ENCODE measurements at places on chromosomes 2 and 18. TPM values are rescaled to one million over a fixed set of nuclear protein-coding genes. Genes with fewer than 3 reads are reported as not detected.

Gene MFSD2B
- total RNA-seq, result 0.36 TPM

Gene ERICH2
- total RNA-seq, result not detected

Gene ADAM23
- 18.5 TPM for total RNA-seq

Gene PLGLB1
- 1.1 TPM for total RNA-seq

Gene CD302
- total RNA-seq, result 5.0 TPM

Gene GPR17
- 0.15 TPM for total RNA-seq

Gene ARPC2
- total RNA-seq, result 312 TPM

Gene TRPM8
- total RNA-seq, result under 0.01 TPM

Gene CHRND
- total RNA-seq, result not detected

Gene RBM44
- total RNA-seq, result 0.36 TPM

Gene FKBP7
- total RNA-seq, result 30.3 TPM

Gene RNF144A
- total RNA-seq, result 61.6 TPM

Gene KCNG3
- 0.33 TPM for total RNA-seq

Gene METTL4
- 9.3 TPM for total RNA-seq

Gene MARCHF4
- total RNA-seq, result not detected

Gene GRB14
- total RNA-seq, result 1.4 TPM

Gene ACTG2
- total RNA-seq, result 1.8 TPM

Gene AGXT
- total RNA-seq, result not detected

Gene AMER3
- total RNA-seq, result not detected

Gene UGT1A5
- not detected for total RNA-seq

Gene NOL4
- total RNA-seq, result not detected

Gene CD207
- 0.34 TPM for total RNA-seq

Gene SPR
- total RNA-seq, result 29.6 TPM

Gene IL1B
- total RNA-seq, result not detected

Gene KCNE4
- total RNA-seq, result 4.8 TPM

Gene KRTCAP3
- total RNA-seq, result not detected

Gene DSG2
- total RNA-seq, result 10.5 TPM

Gene RTP5
- total RNA-seq, result not detected

Gene TDRD15
- not detected for total RNA-seq

Gene GKN1
- not detected for total RNA-seq

Gene DPYSL5
- not detected for total RNA-seq

Gene POU3F3
- 7.2 TPM for total RNA-seq

Gene PRSS56
- not detected for total RNA-seq

Gene SERPINB2
- total RNA-seq, result 2.2 TPM

Gene EPHA4
- 32.0 TPM for total RNA-seq

Gene SRBD1
- total RNA-seq, result 22.8 TPM
